Lower lobe of right lung (tissue), 2 donors: ENCODE measurements at places on chromosomes 1 and 21. TPM values are rescaled to one million over a fixed set of nuclear protein-coding genes. Genes with fewer than 3 reads are reported as not detected.

- no peaks in the 10 kb centered on the region for H3K36me3 ChIP-seq
- H3K4me1 ChIP-seq: no peaks in the 10 kb centered on the region
- DNase-seq: no peak
- H3K27me3 ChIP-seq: no peaks in the 10 kb centered on the region
- no peak overlapping the region for H3K27ac ChIP-seq
- no peak overlapping the region for H3K4me3 ChIP-seq
Measured at GRCh38 chr1:93433407-93433961, 14.4 kb upstream of the FNBP1L start.

DNA sequence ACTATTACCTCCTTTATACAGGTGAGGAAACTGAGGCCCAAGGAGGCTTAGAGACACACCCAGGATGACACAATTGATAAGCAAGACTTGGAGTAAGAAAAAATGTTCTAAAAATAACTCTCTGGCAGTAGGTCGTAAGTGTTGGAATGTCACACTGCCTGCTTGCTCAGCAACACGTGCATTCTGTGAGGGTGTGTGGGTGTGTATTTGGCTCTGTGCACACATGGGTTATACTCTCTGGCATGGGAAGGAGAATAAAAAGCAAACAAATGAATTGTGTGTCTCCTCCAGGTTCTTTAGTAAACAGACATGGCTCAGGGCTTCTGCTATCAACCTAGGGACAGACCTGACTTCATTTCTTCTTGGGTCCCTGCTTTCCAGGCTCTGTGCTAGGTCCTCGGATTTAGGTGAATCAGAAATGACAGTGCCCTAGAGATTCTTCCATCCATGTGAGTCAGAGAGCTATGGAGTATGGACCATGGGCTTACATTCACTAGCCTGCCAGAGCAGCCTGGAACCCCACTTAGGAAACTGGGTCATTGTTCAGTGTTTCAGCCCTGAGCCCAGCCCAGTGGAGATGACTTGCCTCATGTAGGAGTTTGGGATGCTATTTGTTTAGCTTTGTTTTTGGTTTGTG, 72.4 kb downstream of the ELAVL4 start:
- H3K4me3 ChIP-seq: no peak overlapping the region
- no peak overlapping the region for H3K27ac ChIP-seq
- no peaks in the 10 kb centered on the region for H3K4me1 ChIP-seq
- no peak for DNase-seq

The KCNH1 gene
- total RNA-seq: not detected

DNA sequence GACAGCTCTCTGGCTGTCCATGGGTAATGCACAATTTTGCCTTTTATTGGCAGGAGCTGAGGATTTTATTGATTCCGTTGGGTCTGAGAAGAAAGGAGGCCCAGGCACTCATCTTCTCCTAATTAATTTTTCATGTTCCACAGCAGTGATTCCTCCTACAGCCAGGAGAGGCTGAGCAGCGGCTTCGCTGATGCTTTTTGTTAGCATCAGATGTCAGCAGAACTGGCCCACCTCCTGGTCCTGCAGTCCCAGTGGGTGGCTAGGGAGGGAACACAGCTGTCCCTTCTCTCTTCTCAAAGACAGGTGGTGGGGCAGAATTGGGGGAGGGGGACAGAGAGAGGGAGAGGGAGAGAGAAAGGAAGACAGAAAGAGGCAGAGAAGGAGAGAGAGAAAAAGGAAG, 5.7 kb downstream of the MT1HL1 start:
- no peaks in the 10 kb centered on the region for H3K27me3 ChIP-seq
- DNase-seq: no peak
- H3K4me3 ChIP-seq: no peak overlapping the region
- H3K27ac ChIP-seq: no peak overlapping the region
- H3K4me1 ChIP-seq: no peaks in the 10 kb centered on the region

DNA sequence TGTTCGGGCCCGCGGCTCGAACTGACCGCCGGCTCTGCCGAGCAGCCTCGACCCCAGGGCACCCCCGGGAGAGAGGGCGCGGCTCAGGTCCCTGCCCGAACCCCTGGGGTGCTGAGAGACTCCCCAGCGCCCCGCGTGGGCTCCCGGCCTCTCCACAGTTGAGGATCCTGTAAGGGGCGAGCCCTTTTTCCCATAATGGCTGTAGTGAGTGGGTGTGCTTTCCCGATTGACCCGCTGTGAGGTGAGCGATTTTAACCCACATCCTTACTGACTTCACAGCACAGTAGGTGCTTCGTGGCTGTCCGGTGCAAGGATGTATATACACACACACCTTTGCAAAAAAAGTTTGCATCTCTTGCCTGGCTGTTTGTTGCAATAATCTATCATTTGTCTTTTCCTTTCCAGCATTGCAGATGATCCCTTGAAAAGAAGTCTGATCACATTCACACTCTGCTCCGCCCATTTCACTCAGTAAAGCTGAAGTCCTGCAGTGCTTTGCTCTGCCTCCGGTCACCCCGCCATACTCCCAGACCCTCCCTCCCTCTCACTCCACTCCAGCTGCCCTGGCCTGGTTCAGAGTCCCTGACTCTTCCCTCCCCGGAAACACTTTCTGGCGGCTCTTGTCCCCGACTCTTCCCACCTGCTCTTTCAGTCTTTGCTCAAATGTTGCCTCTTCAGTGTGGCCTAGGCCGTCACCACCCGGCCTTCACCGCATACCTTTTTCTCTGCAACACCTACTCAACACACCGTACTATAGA, 955 bp upstream of the UBE2G2 start:
- H3K4me1 ChIP-seq: peaks cover 34% of the 10 kb centered on the region
- no peaks in the 10 kb centered on the region for H3K27me3 ChIP-seq
- H3K36me3 ChIP-seq: peaks cover 32% of the 10 kb centered on the region
- H3K4me3 ChIP-seq: peak overlapping the region; percentile 97

DNA sequence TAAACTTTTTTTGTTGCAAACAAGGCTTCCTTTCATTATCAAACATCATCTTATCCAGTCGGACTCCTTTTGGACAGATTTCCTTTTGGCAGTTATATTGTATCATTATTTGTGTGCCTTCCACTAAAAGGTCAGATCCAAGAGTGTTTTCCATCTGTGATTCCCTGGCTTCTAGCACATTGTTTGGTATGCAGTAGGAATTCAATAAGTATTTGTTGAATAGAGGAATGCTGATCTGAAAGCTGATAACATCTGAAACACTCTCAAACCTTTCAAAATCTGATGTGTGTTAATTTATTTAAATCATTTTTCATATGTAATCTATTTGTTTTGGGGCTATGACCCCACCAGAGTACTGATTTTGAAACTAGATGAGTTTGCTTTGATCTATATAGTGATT, 39.0 kb downstream of the NDC1 start:
- no peak for DNase-seq
- H3K27me3 ChIP-seq: no peaks in the 10 kb centered on the region
- no peaks in the 10 kb centered on the region for H3K4me1 ChIP-seq

DNA sequence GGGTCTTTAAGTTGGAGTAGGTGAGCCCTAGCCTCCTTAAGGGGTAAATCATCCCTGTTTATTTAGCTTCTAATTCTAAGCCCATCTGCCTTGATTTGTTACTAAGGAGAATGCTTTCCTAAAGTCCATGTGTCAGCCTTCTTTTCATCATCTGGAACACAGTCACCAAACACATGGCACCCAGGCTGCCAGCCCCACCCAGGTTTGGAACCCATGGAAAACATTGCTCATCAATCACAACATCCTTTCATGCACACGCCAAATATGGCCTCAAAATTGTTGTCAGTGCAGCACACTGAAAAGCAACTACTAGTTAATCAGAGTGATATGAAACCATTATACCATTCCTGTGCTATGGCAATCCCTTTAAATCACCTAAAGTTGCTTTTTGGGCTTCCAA, 386.7 kb upstream of the ESRRG start:
- no peak overlapping the region for H3K27ac ChIP-seq
- H3K4me3 ChIP-seq: no peak overlapping the region
- H3K27me3 ChIP-seq: no peaks in the 10 kb centered on the region
- H3K4me1 ChIP-seq: no peaks in the 10 kb centered on the region
- no peaks in the 10 kb centered on the region for H3K36me3 ChIP-seq

DNA sequence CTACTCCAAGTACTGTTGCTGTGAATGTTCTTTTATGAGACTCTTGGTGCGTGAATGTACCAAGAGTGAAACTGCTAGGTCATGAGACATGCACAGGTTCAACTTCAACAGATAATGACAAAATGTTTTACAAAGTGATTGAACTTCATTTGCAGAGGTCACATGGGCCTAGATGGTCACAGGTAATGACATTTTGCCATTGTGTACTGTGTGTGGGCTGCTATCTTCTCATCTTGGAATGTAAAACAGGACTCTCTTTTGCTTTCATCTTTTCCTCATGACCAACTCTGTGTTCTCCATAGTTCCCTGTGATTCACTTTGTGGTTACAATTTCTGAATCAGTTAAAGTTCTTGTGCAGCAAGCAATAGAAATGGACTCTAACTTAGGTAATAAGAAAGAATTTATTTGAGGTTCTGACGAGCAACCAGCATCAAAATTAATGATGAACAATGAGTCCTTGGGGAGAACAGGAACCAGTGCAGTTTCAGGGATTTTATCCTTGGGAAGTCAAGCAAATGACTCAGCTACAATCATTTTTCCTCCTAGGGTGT, 16.2 kb upstream of the TSNAX start:
- no peak overlapping the region for H3K4me3 ChIP-seq
- H3K4me1 ChIP-seq: no peaks in the 10 kb centered on the region
- H3K27ac ChIP-seq: no peak overlapping the region
- no peak for DNase-seq
- H3K27me3 ChIP-seq: no peaks in the 10 kb centered on the region

GRCh38 chr21:30168086-30168485, 1.5 kb upstream of the CLDN17 start:
- no peaks in the 10 kb centered on the region for H3K36me3 ChIP-seq
- H3K4me3 ChIP-seq: no peak overlapping the region
- H3K4me1 ChIP-seq: no peaks in the 10 kb centered on the region
- H3K27me3 ChIP-seq: no peaks in the 10 kb centered on the region
- no peak for DNase-seq

The LIPI gene
- total RNA-seq: not detected

DNA sequence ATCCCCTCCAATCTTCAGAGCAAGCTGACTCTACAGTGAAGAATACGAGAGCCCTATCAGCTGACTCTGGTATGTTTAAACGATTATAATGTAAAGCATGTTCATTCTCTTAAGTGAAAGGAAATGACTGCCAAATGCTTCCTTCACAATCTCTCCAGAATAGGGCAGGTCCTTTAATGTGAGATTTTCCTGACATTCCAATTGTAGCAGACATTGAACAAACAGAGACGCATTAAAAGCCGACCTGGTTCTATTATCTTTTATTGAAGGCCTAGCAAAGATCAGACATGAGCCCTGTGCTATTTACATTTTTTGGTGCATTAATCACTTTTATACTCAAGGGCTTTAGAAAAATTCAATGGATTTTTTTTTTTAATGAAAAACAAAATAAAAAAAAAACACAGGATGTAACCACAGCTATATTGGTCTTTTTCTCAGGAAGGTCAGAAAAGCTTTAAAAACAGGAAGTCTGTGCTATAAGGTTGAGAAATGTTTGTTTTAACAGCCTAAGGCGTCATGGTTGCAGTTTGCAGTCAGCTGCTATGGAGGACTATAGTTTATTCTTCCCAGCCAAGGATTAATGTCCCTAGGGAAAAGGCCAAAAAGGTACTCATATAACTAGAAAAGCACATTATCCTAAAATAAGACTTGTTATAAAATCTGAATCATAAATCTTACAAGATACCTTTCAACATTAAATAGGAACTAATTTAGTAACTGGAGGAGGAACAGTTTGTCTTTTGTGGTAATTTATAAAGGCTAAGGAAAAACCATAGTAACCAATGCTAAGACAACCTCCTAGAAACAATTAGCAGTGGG, 104.8 kb downstream of the RERE start:
- H3K4me3 ChIP-seq: peak overlapping the region; percentile 18
- H3K27me3 ChIP-seq: no peaks in the 10 kb centered on the region
- H3K27ac ChIP-seq: peak overlapping the region; percentile 77
- peaks cover 27% of the 10 kb centered on the region for H3K4me1 ChIP-seq
- DNase-seq: no peak
- no peaks in the 10 kb centered on the region for H3K36me3 ChIP-seq

DNA sequence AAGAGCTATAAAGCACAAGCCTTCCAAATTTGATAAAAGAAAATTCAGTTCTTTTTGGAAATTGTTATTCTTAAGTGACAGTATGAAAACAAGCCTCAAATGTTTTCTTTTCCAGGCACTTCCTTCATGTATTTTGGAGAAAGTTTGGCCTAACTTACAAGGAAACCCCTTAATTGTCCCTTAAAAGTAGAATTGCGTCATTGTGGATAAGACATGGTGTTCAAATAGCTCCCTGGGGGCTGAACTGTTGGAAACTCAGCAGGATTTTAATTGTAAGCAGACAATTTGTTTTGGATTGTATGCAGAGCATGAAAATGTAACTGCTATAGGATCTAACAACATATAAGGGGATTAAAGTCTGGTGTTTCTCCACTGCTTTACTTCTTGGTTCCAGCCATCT, 35.4 kb upstream of the FGGY start:
- peaks cover 5% of the 10 kb centered on the region for H3K4me1 ChIP-seq
- no peak for DNase-seq
- no peak overlapping the region for H3K27ac ChIP-seq

GRCh38 chr1:229058729-229059128, 212.2 kb upstream of the RAB4A start:
- H3K27ac ChIP-seq: peak overlapping the region; percentile 54
- H3K4me3 ChIP-seq: no peak overlapping the region
- no peaks in the 10 kb centered on the region for H3K27me3 ChIP-seq
- DNase-seq: peak; percentile 58
- no peaks in the 10 kb centered on the region for H3K36me3 ChIP-seq

DNA sequence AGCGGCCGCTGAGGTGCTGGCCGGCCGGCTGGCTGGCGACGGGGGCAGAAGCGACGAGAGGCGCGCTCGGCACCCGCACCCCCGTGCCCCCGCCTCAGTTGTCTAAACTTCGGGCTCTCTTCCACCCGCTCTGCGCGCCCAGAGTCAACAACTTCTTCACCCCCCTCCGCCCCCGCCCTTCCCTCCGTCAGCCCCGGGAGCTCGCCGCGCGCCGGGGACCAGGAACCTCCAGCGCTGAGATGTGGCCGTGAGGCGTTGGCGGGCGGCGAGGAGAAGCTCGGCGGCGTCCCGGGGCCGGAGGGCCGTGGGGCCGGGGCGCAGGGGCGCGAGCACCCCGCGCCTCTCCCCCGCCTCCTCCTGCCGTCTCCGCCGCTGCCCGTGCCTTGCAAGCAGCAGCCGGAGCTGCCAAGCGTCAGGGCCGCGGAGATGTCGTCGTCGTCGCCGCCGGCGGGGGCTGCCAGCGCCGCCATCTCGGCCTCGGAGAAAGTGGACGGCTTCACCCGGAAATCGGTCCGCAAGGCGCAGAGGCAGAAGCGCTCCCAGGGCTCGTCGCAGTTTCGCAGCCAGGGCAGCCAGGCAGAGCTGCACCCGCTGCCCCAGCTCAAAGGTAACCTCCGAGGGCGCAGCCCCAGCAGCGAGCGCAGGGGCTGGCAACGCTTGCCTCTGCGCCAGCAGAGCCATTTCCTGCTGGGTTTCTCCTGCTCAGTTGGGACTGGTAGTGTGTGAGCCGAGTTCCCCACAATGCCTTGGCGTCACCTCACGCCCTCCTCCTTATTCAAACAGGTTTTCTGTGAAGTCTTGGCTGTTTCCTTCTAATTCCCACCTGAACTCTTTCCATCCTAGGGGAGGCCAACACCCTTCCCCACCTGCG, 710 bp downstream of the PPP2R5A start:
- no peaks in the 10 kb centered on the region for H3K36me3 ChIP-seq
- H3K4me3 ChIP-seq: peak overlapping the region; percentile 91
- peak overlapping the region; percentile 99 for H3K27ac ChIP-seq
- H3K27me3 ChIP-seq: no peaks in the 10 kb centered on the region
